ENCODE measurements at places on chromosomes 4 and X.

GRCh38 chrX:20181598-20182329 lies 40.1 kb upstream of the EIF1AX start:
- DNase-seq: no peak

- no peak for DNase-seq
Measured at GRCh38 chr4:74692972-74693371, 101.4 kb downstream of the BTC start.

- no peak for DNase-seq
Measured at GRCh38 chr4:8188743-8189550, 10.1 kb upstream of the SH3TC1 start.

GRCh38 chr4:108003982-108004515 lies 14.4 kb downstream of the HADH start:
- DNase-seq: no peak

- no peak for DNase-seq
Measured at GRCh38 chrX:139382529-139382928, 148.0 kb upstream of the F9 start.

DNA sequence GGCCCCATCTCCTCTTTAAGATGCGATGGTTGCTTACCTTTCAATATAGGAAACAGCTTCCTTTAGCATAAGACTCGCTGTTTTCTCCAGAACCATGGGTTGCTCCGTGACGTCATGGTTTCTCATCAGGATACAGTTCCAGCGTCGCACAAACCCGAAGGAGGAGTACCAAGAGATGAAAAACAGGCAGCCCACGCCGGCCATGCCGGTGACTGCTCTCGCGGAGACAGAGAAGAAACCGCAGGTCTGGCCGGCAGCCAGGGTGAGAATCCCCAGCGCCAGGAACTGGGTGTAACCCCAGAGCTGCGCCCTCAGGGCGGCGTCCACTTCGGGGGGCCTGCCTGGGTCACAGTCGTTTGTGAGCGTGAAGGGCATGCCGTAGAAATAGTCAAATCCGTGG lies 11.4 kb downstream of the ARSD start:
- no peak for DNase-seq

DNA sequence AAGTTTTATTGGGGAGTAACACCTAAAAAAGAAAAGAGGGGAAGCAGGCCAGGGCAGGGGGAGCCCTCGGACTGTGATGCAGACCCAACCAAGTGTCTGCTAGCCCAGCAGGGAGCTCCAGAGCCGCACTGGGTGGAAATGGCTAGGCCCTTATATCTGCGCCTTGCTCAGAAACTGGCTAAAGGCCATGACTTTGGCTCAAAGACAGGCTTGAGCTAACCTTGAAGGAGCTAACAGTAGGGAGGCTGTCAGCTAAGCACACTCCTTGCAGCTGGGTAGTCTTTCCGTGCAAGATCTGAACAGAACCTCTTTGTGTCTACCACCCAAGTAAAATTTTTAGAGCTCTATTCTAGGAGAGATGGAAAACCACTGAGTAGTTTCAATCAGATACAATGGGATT lies 43.0 kb downstream of the SEPSECS start:
- no peak for DNase-seq

DNA sequence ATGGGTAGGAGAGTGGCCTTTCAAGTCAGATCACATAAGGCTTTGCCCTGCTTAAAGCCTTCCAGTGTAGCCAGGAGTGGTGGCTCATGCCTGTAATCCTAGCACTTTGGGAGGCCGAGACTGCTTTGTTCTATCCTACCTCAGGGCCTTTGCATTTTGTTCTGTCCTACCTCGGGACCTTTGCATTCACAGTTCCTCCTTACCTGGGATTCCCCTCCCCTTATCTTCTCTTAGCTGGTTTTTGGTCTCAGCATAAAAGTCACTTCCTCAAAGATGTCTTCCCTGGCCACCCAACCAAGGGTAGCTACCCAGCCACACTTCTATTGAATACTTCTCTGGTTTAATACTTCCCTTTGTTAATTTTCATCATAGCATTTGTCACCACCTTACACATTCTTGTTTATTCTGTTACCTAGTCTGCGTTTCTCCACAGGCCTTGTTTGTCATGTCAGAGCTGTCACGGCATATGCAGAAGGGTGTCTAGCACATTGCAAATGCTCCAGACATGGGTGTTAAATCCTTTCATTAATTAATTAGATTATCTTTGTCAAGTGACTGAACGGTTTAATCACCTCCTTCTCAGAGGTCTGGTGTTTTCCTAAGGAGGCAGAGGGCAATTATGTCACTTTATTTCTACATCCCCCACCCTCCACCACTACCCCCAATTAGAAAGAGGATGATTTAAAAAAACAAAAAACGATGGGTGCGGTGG lies 11.3 kb upstream of the SETD7 start:
- DNase-seq: no peak

DNA sequence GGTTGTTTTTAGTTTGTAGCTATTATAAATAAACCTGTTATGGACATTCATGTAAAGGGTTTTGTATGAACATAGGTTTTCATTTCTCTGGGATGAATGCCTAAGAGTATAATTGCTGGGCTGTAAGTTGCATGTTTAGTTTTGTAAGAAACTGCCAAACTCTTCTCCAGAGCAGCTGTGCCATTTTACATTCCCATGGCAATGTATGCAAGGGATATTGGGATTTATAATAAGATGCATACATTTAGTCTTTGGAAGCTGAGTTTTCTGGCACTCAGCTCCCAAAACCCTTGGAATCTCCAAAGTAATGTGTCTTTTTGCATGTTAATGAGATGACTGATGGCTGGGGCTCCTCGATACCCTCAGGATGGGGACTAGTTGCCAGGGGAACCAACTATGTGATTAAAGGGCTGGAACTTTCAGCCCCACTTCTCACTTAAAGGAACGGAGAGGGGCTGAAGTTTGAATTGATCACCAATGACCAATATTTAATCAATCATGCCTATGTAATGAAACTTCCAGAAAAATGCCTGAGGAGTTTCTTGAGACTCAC lies 44.0 kb downstream of the SERTM2 start:
- DNase-seq: no peak

DNA sequence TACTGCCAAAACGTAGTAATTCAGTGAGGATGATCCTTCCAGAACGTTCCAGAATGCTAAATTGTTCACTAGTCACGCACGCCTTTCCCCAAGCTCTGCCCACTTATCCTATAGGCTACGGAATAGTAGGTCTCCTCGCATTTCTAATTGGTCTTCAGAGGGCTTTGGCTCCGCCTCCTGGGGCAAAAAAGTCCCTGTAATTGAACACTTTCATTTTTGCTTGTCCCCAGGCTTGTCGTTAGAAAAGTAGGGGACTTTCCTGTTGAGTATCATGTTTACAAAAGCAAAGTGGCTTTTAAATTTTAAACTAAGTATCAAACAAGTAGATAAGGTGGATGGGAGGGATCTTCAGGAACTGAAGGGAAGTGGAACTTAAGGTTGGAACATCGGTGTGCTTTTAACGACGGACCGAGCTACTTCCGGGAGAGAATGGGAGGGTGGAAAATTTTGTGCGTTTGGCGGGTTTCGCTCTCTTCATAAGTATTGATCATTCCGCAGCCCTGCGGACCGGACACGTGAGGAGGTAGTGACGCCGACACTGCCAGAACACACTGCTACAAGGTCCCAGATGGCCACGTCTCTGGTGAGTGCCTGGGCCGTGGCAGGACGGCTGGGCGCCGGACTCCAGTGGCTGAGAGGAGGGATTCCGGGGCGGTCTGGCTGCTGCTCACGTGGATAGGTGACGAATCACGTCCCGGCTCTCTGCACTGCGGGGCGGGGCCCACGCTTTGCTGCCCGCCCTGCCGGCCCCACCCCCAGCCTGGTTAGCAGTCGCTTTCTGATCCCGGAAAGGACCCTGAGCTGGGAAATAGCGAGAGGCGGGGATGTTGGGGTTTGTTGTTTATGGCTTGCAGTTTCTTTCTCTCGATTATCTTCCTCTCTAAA lies at the start of gene NXT2:
NXT2 (plus strand) TSS at position 406 of the 885 bp plus-strand sequence; CDS start at position 569, 163 bp downstream.
- DNase-seq: peak; percentile 62

DNA sequence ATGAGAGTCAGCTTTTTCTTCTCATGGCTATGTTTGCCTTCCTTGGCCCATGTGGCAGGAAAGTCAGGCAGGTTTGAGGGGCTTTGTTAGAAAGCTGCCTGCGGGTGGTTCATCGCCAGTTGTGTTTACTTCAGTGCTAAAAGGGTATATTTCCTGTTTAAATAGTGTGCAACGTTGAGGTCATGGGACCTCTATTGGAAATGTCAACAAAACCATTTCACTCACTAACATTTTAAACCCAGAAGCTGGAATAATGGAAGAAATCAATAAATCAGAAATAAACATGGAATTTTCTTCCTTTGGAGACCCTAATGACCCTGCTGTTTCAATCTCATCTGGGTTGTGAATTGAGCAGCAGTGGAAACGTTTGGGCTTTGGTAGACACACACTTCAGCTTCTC lies 185.8 kb downstream of the ANKRD50 start:
- no peak for DNase-seq

DNA sequence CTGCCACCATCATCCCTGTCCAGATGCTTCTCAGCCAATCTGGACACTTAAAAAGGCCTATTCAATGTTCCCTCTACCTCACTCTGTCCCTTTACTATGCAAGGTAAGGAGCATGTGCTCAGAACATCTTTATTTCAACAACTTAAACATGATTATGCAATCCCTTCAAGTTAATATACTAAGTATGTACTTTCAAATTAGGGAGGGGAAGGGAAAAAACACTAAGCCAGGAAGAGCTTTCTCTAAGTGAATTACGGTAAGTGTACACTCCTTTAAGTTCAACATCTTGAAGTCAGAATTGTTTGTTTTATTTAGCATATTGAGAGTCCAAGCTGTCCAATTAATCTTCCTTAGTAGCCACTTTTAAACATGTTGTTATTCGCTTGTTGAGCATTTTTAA lies 14.1 kb downstream of the SLC10A7 start:
- DNase-seq: no peak

GRCh38 chrX:3176439-3176820 lies 135.2 kb downstream of the ARSF start:
- no peak for DNase-seq

DNA sequence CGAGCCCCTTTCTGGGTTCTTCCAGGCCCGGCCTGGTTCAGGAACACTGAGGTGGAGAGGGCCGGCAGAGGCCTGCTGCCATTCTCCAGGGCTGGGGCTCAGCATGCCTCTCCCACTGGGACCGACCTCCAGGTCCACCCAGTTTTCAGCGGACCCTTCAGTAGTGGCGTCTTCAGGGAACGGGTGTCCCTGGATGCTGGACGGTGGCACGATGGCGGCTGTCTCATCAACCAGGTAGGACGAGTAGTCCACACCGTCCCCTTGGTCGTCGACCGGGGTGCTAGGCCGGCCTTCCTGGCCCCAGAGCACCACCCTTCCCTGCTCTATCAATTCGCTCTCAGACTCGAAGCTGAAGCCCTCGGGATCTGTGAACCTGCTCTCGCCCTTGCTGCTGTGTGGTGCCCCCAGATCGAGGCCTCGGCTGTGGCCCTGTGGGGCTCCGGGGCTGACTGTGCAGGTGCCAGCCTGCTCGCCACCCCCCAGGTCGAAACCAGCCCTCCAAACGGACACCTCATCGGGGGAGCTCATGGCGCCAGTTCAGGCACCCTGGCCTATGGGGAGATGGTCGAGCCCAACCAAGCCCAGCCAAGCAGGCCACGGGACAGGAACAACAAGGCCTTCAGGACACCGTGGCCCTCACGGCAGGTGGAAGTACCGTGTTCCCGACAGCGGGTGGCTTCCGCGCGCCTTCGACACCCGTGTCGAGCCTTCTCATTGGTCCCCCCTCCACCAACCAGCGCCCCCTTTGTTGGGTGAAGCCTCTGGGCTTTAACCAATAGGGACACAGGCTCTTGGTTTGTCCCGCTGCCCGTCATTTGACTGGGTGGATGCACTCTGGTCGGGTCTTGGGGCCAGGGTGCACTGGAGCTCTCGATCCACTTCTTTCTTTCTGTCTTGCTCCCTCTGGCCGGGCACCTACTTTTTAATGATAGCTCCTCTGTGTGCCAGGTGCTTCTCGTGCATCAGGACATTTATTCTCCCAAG lies 814 bp upstream of the LOC101059915 start:
- no peak for DNase-seq

GRCh38 chr4:6509587-6509986 lies 37.2 kb upstream of the PPP2R2C start:
- DNase-seq: no peak

DNA sequence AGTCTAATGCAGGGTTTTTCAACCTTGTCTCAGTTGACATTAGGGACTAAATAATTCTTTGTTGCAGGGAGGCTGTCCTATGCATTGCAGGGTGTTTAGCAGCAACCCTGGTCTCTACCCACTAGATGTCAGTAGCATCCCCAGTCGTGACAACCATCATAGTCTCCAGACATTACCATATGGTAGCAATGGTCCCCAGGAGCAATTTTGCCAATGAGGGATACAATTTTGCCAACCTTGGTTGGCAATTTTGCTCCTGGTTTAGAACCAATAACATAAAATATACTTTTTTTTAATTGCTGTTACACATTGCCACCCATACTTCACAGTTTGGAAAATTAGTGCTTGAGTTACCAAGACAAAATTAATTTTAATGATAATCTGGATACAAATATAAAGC lies 6.0 kb downstream of the EREG start:
- DNase-seq: no peak

GRCh38 chr4:133102043-133102442 lies 47.1 kb upstream of the PCDH10 start:
- DNase-seq: no peak

GRCh38 chr4:176778063-176778462 lies 14.7 kb downstream of the VEGFC start:
- DNase-seq: no peak

DNA sequence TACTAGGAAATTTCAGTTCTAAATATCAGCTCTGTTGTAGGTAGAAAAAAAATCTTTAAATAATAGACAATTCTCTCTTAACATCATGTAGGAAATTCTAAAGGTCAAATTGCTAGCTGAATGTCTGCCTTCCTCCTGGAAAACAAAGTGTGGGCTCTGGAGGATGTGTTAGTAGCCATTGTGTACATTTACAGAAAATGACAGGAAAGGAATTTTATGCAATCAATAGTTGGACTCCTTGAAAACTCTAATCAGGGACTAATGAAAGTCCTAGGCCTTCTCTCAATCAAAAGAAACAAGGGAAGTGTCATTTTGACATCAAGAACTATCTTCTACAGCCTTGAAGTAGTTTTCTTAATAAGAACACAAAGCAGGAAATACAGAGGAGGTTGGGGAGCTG lies 174.6 kb downstream of the ANKRD50 start:
- DNase-seq: no peak

DNA sequence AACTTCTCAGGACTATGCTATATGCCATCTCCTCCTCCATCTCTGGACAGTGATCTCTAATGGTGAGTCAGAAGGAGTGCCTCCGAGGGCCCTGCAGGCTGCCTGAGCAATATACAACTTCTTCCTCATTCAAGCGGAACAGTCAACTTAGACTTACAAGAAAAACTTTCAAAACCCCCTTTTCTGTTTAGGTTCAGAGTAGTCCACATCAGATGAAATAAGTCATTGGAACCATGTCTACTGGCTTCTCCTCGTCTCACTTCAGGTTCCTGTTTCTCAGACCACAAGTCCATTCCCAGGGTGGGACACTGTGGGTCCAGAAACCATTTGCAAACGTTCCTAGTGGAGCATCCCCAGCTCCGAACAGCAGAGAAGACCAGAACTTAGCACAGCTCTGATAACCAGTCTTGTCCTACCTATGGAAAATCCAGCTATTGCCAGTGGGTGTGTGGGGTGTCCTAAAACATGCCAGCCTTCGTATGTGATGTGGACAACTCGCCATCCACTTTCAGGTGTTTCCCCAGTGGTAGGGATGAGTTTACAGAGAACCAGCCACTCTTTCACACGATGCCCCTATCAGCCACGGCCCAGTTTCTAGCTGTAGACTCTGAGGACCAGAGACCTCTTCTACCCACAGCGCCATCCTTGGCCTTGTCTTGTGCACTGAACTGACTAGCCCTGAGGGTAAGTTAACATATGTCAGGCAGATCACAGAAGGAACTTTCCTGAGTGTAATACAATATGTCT lies 32.7 kb upstream of the NKRF start:
- no peak for DNase-seq

GRCh38 chrX:154742613-154743012 lies 8.3 kb downstream of the GAB3 start:
- no peak for DNase-seq
